H9 (cell line): ENCODE measurements at places on chromosomes 4 and X. TPM values are rescaled to one million over a fixed set of nuclear protein-coding genes. Genes with fewer than 3 reads are reported as not detected.

GRCh38 chrX:114061226-114061625, 522.7 kb upstream of the HTR2C start:
- no peak for DNase-seq

DNA sequence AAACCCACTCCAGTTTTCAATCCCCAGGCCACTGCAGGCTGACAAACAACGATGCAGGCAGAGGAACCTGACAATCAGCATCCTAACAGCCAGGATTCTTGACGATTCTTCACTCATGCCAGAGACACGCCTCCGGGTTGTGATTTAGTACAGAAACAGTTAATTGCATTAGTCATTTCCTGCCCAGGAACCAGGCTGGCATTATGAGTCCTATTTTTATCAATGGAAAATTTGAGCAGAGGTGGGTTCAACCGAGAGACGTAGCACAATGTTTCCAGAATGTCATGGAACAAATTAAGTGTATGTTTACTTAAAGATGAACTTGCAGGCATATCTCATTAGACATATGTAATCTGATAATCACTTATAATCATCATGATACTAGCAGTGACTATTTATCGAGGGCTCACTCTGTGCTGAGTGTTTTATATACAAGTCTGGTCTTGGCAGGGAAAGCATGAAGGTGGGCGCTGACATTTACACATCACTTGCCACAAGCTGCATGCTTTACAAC, 159.7 kb downstream of the NSUN7 start:
- no peak for DNase-seq

DNA sequence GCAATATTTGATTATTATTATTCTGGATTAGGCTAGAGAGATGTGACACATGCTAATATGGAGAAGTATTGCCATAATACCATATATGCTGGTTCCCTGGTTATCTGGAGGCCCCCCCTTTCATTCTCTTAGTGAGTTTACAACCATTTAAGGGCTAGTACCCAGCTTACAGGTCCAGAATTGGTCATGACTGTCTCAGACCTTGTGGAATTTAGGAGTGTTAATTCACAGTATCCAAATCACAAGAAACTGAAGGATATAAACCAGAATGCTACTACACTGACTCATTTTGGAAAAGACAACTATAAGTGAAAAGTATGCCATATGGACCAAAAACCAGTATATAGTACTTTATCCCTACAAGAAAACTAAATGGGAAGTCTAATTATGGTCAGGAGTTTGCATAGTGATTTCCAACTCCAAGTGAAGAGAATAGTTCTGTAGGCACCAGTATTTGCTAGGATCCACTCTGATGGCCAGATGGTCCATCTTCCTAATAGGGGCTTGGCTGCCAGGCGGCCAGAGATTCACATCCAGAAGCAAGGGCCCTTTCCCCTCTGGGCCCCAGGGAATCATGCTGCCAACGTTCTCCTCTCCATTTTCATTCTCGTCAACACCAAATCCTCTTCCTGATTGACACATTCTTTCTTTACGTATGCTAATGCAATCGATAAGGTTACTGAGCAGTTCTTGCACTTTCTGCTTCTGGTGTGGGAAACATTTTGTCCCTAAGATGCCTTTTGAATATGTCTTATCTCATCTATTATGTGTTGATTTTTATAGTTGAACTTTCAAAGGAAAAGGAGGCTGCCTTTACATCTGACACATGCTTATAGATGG, 123.6 kb downstream of the SHROOM3 start:
- peak; percentile 38 for DNase-seq

DNA sequence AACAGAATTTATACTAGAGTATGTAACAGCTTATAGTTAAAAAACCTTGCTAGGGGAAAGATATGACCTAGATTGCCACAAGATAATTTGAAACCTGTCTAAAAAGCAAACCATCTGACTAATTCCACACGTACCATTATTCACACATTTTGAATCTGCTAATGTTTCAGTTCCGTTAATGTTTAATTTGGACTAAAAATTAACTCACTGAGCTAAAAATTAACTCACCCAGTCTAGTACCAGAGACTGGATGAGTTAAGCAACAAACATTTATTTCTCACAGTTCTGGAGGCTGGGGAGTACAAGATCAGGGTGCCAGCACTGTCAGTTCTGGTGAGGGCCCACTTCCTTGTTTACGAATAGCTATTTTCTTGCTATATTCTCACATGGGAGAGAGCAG, 231.5 kb upstream of the DIAPH2 start:
- DNase-seq = no peak

- DNase-seq = no peak
Observed at GRCh38 chr4:112865443-112865842, 184.0 kb upstream of the ANK2 start.

GRCh38 chrX:121456315-121456714, 408.9 kb downstream of the GLUD2 start:
- no peak for DNase-seq

GRCh38 chrX:110135618-110136017, 132.7 kb downstream of the TMEM164 start:
- DNase-seq = no peak

DNA sequence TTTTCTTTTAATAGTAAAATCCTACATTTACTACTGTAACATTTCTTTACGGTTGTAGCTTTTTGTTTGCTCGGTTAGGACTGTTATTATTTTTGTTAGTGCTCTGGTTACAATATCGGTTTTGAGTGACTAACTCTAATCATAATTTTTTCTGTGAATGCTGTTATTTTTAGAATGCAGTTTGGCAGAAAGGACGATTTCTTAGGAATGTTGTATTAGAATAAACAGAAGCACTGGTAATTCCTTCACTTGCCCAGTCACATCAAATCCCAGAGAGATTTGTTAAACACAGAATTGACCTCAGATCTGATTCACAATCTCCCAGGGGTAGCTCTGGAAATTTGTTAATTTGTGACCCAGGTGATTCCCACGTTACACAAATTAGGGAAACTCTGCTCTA, 21.7 kb downstream of the DDIT4L start:
- DNase-seq = no peak

The CITED1 gene
- total RNA-seq = 1.1 and 1.8 TPM in 2 replicates

The TEX11 gene
- 0.22 and 0.24 TPM in 2 replicates for total RNA-seq

The PRIMPOL gene
- 4.9 and 6.3 TPM in 2 replicates for total RNA-seq

The ABCG2 gene
- total RNA-seq = 1.5 and 1.7 TPM in 2 replicates

The FRG2 gene
- not detected in 2 replicates for total RNA-seq

The REPS2 gene
- total RNA-seq = 3.7 and 4.7 TPM in 2 replicates
